ENCODE measurements at places on chromosomes 3 and 15. TPM values are rescaled to one million over a fixed set of nuclear protein-coding genes. Genes with fewer than 3 reads are reported as not detected.
A peak's percentile ranks its signal among the peaks of the same experiment; 100 is the strongest.

DNA sequence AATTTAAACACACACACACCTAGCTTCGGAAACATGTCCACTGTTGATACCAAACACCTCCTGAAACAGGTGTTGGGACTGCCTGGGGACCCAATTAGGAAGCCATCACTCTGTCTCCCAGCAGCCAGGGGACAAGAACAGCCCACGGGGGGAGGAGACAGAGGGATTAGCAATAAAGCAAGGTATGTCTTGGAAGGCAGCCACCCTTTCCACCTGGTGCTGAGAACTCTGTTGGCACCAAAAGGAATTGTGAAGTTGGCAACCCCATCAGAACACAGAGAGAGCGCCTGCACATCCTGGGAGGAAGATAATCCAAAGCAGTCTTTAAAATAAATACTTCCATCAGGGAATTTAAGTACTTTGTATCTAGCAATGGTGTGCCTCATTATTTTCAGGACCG is 111.0 kb downstream of the ADAMTS17 start:
- DNase-seq: no peak

- DNase-seq: no peak
Measured at GRCh38 chr3:6099458-6100075, 761.3 kb upstream of the GRM7 start.

DNA sequence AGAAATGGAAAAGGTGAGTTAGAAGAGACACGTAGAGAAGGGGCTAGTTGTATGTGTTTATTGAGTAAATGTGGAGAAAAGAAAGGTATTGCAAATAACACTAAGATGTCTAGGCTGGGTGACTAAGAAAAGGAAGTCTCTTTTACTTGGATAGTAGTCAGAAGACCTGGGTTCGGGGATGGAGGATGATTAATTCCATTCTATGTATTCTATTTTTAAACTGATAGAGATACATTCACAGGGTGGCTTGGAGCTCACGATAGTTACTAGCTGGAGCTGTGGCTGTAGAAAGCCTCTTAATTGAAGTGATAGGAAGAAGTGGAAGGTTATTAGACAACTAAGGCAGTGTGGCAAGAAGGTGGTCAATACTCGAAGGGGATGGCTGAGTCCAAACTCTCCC is 65.9 kb upstream of the TNIK start:
- no peak for DNase-seq

GRCh38 chr15:98421419-98422129 is 226.8 kb upstream of the IGF1R start:
- DNase-seq: peak; percentile 96

- peak; percentile 53 for DNase-seq
Measured at GRCh38 chr15:28191832-28192231, 92.7 kb upstream of the OCA2 start.

The MLF1 gene
- 8.7 TPM for total RNA-seq

The CADM2 gene
- 0.61 TPM for total RNA-seq

Data from upper lobe of left lung (tissue), 6 donors.